D721Med (cell line): ENCODE measurements at places on chromosomes 13 and 19.

DNA sequence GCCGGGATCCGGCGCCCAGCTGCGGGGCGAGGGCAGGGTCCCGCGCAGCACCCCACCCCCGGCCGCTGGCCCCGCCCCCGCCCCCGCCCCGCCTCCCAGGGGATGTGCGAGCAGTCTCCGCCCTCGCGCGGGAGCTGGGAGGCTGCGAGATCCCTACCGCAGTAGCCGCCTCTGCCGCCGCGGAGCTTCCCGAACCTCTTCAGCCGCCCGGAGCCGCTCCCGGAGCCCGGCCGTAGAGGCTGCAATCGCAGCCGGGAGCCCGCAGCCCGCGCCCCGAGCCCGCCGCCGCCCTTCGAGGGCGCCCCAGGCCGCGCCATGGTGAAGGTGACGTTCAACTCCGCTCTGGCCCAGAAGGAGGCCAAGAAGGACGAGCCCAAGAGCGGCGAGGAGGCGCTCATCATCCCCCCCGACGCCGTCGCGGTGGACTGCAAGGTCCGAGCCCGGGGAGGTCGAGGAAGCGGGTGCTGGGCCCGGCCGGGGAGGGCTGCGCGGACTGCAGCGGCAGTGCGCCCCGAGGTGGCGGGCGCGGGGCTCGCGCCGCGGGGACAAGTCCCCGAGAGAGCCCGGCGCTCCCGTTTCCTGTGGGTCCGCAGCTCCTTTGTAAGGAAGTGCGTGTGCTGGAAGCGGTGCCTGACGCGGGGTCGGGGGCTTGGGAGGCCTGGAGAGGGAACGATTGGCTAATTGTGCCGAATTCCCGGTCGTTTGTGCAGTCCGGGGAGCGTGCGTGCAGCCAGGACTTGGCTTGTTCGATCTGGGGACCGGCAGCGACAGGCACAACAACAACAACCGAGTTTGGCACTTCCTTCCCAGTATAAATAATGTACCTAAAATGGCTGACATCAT is at the start of gene ITM2B:
TSS of gene ITM2B (plus strand) at position 161 of the 843 bp plus-strand sequence. CDS start at position 316, 155 bp downstream.
- peak; percentile 40 for DNase-seq

DNA sequence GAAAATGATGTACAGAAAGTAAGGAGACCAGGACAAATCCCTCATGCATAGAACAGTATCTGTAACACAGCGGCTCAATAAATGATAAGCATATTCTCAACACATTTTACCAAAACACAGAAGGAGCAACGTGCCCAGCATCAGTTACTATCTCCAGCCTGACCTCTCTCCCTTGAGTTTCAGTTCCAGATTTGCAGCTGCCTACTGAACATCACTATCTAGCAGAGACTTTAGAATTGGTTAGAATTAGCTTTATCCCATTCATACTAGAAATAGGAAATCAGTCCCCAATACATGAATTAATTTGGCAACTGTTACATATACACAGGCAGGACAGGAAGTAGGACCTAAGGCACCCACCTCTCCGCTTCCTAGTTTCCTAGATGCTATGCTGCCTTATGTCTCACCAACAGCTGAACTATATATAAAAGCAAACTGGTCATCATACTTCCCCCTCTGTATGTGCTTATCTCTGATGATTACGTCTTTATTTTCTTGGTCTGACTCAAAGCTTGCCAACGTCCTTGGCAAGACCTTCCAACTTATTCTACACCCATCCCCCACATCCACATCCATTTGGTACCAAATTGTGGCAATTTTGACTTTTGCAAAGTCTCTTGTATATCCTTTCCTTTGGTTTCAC is 61.1 kb downstream of the SACS start:
- DNase-seq, result no peak

DNA sequence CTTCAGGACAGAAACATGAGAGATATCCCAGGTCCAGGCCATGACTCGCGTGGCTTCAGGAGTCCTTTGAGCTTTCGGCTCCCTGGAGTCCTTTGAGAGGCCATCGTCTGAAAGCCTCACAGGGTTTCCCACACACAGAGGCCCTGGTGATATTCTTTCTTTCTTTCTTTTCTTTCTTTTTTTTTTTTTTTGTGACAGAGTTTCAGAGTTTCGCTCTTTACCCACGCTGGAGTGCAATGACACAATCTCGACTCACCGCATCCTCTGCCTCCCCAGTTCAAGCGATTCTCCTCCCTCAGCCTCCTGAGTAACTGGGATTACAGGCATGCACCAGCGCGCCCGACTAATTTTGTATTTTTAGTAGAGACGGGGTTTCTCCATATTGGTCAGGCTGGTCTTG is 5.5 kb downstream of the SIN3B start:
- no peak for DNase-seq

DNA sequence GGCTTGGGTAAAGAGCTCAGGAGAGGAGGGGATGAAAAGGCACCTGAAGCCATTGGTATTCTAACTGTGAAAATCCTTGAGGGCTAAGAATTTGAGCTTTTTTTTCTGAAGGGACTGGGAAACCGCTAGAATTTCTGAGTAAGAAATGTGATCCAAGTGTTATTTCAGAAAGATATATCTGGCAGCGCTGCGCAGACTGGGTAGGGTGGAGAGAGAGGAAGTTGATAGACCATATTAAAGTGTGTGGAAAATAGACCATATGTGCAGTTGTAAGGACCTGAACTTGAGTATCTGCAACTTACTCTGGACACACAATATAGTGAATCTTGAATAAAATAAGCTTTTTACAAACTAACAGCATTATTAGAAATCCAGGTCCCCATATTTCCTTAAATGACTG is 427.4 kb downstream of the NDFIP2 start:
- DNase-seq, result no peak

DNA sequence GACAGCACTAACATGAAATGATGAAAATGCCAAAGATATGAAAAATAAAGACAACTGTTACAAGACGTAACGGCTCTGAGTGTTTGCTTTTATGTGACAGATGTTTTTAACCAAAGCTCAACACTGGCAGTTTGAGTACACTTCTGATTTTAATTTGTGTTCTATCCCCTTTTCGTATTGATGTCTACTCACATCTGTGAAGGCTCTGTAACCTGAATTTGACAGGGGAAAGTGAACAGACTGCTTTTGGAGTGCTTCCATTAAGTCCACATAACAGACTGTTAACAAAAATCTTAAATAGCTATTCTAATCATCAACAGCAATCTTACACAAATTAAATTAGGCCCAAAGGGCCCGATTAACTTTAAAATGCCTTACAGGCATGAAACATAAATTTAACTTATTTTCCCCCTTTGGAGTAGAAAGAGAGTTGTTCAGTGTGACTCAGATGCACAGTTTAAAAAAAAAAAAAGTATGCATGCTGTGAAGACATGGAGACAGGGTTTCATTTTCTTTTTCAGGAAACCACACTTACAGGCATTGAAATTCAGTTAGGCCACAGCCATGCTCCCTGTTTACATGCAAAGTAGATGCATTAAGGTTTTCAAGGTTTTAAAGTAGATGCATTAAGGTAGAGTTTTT is 16.3 kb upstream of the RNASEH2B start:
- DNase-seq, result no peak

DNA sequence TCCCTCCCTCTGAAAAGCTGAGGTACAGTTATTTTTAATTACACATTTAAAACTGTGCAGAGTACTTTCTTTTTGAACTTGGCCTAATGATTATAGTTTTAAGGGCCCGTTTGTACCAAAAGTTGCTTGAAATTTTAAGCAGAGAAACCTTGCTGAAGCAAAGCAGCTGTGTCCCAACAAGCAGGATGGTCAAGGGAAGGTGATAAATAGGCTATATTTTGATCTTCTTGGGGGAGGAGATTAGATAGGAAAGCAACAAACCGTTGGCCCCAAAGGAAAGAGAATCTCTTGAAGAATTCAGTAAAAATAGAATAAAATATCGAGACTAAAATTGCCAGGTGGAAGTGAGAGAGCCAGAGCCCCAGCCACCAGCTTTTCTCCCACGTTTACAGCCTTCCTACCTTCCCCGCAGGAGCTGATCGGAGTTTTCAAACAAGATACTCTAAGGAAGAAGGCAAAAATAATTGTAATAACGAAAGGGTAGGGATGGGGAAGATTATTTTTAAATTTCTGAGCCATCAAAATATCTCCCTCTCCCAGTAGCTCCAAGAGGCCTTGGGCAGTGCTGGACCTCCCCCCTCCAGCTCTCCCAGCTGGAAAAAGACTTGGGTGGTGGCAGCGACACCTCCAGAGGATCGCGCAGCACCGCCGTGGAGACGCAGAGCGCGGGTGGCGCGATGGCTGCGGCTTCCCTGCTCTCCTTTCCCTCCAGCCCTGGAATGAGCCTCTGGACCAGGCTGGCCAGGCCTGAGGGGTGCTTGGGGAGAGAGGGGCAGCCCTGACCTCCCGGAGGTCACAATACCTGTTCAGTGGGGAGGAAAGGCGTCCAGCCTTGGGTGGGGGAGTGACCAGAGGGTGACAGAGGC is 5.8 kb downstream of the ZIC2 start:
- no peak for DNase-seq

- DNase-seq, result no peak
Measured at GRCh38 chr19:39363901-39364457, 21.8 kb downstream of the SAMD4B start.

- DNase-seq, result no peak
Measured at GRCh38 chr13:97654236-97654635, 220.3 kb downstream of the RAP2A start.

DNA sequence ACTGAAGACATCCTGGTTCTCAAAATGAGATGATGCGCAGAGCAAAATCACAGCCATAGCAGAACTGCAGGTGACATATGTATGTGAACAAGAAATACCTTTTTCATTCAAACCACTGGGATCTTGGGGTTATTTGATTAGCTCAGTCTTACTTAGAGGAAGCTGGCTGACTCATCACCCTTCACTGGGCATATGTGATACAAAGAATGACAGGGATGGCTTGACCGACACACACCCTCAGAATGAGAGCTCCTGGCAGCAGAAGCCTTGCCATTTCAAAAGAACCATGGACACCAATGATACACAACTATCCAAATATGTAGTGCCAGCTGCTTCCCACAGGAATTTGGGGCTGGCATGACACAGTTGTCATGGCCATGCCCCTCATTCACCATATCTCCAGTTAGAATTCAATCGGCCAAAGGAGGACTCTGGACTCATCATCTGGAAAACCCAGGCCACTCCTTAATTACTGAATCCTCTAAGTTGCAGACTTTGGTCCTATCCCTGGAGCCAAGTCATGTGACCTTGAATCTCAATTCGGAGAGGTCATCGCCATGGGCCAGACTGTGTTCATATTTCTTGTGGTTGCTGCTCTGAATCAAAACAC is 115.8 kb downstream of the KATNAL1 start:
- DNase-seq, result no peak

- DNase-seq, result no peak
Measured at GRCh38 chr13:77184455-77184854, 142.4 kb downstream of the MYCBP2 start.

DNA sequence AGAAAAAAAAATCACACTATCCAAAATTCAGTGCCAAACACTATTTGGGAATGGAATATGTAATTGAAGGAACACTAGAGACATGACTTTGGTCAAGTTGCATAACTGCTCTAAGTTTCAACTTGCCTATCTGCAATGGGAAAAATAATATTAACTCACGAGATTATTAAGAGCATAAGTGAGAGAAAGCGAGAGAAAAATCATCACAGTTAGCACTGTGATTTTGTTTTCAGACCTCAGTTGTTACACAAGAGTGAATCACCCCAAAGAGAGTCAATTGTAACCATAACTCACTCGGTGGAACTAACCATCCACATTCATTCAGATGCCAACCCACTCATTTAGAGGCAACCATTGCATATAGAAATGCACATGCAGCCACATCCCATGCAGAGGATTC is 147.1 kb downstream of the NHLRC3 start:
- no peak for DNase-seq

- no peak for DNase-seq
Measured at GRCh38 chr13:98300956-98301641, 124.0 kb upstream of the RNF113B start.

DNA sequence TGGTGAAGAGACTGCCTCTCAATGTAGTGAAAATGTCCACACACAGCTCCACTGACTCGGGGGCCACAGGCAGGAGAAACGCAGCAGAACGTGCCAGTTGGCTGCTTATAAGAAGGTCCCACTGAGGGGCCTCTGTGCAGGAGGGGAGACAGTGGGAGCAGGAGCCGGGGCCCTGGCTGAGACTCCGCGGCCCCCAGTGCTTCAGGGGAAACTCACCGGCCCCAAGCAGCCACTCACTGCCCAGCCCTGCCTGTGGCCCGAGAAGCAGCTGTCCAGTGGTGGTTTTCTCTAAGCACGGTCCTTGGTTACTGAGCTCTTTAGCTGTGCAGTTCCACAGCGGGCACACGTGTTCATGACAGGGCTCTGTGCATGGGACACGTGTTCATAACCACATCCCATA is 91.9 kb upstream of the MCF2L start:
- DNase-seq, result no peak

DNA sequence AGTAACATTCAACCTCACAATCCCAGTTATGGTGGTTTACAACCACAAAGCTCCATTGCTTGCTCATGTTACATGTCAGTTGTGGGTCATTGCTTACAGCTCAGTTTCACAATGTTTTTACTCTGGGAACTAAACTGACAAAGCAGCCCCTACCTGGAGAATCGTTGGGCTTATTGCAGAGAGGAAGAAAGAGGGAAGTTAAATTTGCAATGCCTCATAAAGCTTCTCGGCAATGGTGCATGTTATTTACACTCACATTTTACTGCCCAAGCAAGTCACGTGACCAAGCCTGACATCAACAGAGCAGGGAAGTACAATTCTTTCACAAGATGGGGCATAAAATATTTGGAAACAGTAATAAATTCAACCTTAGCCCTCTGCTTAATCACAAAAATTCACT is 441.6 kb downstream of the TDRD3 start:
- no peak for DNase-seq

- DNase-seq, result no peak
Measured at GRCh38 chr13:30340331-30341250, 33.2 kb upstream of the KATNAL1 start.

- no peak for DNase-seq
Measured at GRCh38 chr13:111547726-111548273, 227.4 kb downstream of the TEX29 start.

- no peak for DNase-seq
Measured at GRCh38 chr13:110409581-110409992, 102.5 kb downstream of the COL4A2 start.

DNA sequence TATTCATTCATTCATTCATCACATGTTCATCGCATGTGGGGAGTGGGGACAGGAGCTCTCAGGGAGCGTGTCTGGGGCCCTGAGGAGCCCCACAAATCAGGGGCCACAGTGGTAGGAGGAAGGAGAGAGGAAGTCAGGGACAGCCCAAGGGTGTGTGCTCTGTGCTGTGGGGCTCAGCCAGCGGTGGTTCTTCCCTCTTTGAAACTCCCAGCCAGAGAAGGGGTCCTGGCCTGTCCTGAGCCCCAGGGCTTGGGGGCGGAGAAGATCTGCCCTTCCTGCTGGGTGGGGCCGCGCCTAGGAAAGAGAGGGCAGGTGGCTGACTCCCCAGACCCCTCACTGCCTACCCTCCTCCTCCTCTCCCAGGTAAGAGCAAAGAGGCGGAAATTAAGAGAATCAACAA is 14.6 kb downstream of the AP2A1 start:
- DNase-seq, result no peak

GRCh38 chr19:29680447-29680846 is 15.2 kb downstream of the PLEKHF1 start:
- DNase-seq, result no peak
